Fibroblast of skin of left biceps (primary cell): ENCODE measurements at places on chromosomes 3 and 15.

GRCh38 chr3:25781758-25782594, 1.3 kb downstream of the NGLY1 start:
- no peak for DNase-seq

GRCh38 chr3:143551761-143552160, 296.5 kb downstream of the SLC9A9 start:
- no peak for DNase-seq

DNA sequence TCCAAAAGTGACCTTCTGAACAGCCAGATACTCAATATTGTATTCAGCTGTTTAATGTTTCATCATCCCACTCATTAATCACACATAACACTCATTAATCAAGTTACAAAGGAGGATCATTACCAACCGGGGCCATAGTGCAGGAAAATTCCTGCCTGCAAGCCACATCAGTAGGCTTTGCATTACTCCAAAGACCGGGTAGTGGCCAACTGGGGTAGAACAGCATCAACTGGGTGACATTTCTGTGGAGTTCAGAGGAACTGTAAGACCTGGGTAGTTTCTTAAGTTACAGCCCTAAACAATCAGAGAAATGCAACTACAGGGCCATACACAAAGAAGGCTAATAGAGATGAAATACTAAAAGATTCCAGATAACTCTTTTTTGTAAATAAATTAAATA, 253.1 kb downstream of the WDR72 start:
- DNase-seq, result no peak

DNA sequence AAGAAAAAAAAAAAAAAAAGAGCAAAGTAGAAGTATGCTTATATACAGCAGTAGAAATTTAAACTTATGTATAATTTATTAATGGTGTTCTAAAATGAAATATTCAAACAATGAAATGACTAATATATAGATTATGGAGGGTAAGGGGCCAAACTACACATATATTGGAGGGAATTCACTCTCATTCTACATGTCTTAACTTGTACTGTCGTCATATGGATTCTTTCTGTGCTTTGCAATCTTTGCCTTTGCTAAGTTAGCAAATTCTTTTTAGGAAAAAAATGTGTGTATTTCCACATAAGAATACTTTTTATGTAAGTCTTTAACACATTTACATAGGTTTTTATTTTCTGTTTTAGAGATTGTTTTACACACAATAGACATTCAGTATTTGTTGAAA, 118.9 kb upstream of the MBNL1 start:
- DNase-seq, result peak; percentile 34

DNA sequence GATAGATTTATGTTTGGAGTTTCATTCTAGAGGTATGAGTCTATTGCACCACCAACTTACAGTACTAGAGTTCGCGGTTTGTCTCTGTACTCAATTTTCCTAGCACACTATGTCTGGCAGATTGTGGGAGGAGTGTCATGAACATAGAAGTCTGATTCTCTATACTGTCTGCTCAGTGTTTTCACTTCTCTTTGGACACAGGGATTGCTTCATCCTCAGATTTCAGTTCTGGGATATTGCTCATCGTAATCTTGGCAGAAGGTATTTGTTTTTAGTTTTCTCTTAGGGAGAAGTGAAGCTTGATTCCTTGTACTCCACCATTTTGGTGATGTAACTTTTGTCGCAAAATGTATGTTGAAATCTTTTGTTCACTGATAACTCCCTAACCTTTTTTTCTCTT, 27.8 kb upstream of the AZI2 start:
- peak; percentile 34 for DNase-seq
